M059J (cell line): ENCODE measurements at places on chromosomes 12 and 14. TPM values are rescaled to one million over a fixed set of nuclear protein-coding genes. Genes with fewer than 3 reads are reported as not detected.

TMEM233 gene
- not detected in 2 replicates for total RNA-seq

RNASE3 gene
- total RNA-seq, result not detected in 2 replicates

GLIPR1L1 gene
- total RNA-seq, result not detected in 2 replicates

HAL gene
- not detected in 2 replicates for total RNA-seq

CLEC1A gene
- 0.99 and 2.7 TPM in 2 replicates for total RNA-seq

OR4Q2 gene
- total RNA-seq, result not detected in 2 replicates

STYK1 gene
- total RNA-seq, result 1.6 and 5.9 TPM in 2 replicates

GPR68 gene
- total RNA-seq, result 0.71 and 1.6 TPM in 2 replicates

NR4A1 gene
- 0.84 and 2.5 TPM in 2 replicates for total RNA-seq

DACT1 gene
- 6.3 and 10.0 TPM in 2 replicates for total RNA-seq
